ENCODE measurements at places on chromosomes 2 and 18.

DNA sequence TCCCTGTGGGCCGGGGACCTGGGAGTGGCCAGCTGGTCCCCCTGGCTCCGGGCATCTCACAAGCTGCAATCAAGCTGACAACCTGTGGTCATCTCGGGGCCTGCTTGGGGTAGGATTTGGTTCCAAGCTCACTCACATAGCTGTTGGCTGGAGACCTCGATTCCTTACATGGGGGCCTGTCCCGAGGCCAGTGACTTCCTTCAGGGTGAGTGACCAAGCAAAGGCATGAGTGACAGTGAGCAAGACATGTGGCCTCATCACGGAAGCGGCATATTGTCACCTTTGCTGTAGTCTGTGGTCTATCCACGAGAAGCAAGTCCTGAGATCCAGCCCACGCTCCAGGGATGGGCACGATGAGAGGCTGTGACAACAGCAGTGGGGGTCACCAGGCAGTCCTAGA, 131.4 kb upstream of the ID2 start:
- no peak for DNase-seq

DNA sequence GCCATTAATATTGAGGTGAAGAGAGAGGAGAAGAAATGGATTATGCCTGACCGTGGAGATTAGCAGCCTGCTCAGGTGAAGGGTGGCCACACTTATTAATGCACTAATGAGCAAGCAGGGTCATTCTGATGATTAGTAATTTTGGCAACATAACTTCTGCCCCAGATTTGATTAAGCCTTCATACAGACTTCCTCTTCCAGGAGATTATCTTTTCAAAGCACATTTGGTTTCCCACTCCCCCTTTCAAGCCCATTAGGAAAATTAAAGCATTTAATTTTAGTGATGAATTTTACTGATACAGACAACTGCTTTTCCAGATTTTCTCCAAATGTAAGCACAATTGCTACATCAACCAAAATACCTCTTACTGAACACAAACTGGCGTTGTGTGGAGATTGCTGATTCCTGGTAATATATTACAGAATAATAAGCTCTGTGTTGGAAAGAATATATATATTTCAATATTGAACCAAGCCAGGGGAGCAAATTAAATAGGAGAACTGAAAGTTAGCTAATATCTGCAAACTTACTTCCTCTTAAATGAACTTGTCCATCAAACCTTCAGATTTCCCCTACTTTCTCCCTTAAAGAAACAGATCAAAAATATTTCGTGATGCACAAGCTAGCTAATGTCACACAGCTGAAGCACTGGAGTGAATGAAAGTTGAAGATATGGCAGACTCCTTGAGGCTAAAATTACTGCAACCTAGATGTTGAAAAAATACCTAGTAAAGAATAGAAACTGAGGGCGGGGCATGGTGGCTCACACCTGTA, 140.8 kb downstream of the FAM210A start:
- DNase-seq: no peak

GRCh38 chr2:200135082-200135481, 171.4 kb upstream of the SPATS2L start:
- no peak for DNase-seq

DNA sequence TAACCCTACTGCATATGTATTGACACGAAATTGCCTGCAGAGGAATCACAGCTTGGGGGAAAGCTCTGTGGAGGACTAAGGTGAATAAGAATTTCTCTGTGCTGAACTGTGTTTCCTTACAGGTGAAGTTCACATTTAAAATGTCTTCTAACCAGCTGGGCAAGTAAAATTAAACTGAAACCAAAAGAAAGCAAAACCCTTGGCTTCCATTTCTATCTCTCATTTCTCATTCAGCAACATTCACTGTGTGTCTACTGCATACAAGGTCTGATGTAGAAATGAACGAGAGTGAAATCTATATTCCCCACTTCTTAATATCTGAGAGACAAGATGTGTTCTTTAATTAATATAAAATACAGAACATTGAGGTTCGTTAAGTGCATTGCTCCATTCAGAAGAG, 397.3 kb downstream of the SOX11 start:
- DNase-seq: no peak

DNA sequence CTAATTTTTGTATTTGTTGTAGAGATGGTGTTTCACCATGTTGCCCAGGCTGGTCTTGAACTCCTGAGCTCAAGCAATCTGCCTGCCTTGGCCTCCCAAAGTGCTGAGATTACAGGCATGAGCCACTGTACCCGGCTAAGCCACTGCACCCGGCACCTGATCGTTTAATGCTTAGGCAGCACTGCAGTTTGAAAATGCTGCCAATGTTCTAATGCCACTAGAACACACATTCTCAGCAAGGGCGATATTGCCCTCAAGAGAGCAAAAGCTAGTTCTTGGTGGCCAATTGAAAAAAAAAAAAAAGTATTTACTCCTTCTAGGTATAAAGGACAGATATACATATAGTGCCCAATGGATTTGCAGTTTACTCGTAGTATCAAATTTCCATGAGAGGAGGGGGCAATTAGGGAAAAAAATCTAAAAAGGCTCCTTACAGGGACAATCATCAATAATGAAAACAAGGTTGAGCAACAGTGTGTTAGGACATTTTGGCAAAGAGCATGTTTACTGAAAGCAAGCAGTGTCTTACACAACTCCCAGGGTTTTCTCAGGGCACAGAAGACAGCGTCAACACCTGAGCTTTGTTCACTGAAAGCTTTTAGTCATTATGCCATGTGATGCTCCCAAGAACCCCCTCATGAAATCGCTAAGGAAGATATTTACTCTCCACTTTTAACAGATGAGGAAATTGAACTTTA, 199.9 kb upstream of the PKDCC start:
- DNase-seq: no peak

- DNase-seq: no peak
These were observed 53.1 kb downstream of the ZNF521 start for GRCh38 chr18:25298853-25299274.

DNA sequence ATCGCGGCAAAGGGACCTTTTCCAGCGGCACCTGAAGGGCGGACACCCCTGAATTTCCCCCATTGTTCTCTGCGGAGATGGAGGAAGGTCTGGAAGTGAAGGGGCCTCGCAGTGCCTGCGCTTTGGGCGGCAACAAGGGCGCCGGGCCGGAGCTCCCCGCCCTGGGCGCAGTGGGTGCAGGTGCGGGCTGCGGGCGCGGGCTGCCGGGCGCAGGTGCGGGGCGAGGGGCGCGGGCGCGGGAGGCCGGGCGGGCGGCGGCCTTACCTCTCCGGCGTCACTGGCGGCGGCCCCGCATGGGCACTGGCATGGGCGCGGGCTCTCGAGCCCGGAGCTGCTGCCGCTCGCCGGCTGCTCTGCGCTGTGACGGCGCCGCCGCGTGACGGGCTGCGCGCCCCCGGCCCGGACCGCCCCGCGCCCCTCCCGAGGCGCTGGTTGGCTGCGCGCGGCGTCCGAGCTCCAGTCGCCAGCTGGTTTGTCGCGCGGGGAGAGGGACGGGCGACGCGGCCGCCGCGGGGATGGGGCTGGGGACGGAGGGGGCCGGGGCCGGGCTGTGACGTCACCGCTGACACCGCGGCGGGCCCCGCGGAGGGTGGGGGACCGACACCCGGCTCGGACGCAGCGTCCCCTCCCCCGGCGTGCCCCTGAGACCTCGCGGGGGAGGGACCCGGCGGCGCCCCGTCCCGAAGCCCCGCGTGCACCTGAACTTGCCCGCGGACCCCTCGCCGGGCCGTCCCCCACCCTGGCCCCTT, at the start of gene KIF1A:
KIF1A (minus strand) TSS at position 362 of the 749 bp plus-strand sequence. CDS start 22,467 bp downstream, outside the sequence.
- peak; percentile 76 for DNase-seq

- no peak for DNase-seq
These were observed 51.9 kb downstream of the SLC14A2 start for GRCh38 chr18:45667056-45667736.

GRCh38 chr2:208235860-208236259, 19.0 kb downstream of the IDH1 start:
- DNase-seq: no peak

DNA sequence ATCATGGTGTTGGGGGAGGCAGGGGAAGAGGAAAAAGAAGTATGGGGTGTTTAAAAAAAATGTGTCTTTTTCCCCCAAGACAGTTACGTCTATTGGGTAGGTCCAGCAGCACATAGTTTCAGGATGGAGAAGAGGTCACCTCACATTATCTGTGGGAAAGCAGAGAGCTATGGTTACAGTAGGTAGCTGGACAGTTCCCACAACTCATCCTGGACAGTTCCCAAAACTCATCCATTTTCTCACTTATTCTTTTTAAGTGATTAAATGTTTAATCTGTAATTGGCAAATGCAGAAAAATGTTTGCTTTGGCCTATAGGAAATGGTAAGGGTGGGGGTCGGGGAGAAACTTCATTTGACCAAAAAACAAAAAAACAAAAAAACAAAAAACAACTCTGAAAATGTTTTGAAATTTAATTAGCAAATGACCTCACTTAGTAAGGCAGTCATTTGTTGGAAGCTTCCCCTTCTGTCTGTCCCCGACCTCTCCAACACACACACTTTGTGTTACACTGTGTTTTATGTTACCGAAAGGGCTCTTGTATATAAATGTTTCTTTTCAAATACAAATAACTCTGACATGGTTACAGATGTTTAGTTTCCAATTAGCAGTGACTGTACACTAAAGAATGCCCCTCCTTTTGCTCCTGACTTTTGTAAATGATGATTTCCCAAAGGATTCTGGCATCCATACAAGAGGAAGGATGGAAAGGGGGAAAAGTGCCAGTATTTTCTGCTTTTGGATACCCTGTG, 173.3 kb upstream of the ZFP36L2 start:
- DNase-seq: no peak

GRCh38 chr2:63765117-63765516, 76.6 kb upstream of the UGP2 start:
- no peak for DNase-seq

DNA sequence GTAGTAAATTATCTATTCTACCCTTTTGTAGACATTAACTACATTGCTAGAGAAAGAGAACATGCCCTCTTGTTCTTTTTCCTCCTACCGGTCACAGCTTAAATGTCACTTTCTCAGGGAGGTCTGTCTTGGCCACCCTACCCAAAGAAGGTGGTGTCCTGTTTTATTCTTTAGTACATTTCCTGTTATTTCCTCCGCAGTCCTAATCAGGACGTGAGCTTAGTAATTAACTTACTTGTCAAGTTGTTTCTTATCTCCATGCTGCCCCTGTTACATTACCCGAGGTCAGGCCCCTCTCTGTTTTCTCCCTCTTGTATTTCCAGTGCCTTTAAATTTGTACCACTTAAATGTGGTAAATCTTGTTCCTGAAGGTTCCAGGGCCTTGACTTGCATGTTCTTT, 73.7 kb upstream of the RMDN2 start:
- DNase-seq: no peak

DNA sequence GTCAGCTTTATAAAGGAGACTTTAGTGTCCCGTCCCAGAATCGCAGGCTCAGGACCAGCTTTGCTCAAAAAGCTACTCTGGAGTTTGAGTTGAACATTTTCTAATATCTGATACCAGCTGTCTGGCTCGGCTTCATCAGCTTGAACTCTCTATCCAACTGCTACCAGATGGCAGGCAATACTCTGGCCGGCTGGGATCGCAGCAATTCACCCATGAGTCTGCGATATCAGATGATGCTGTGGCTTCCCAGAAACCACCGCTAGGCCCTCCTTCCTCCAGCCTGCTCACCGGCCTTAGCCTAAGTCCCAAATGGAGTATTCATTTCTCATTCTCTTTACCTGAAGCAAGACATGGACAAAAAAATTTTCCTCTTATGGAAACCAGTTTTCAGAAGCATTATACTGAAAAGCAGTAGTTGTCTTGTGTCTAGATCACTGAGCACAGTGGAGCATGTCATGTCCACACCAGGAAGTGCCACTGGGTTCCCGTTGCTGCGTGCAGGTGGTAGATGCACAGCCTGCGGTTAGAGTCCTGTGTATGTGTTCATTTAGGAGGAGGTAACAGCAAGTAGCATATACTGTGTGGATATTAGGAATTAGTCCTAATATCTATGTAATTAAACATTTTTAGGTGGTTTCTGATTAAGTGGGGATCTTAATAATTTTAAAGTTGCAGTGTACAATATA, 162.0 kb upstream of the SOX11 start:
- DNase-seq: no peak

DNA sequence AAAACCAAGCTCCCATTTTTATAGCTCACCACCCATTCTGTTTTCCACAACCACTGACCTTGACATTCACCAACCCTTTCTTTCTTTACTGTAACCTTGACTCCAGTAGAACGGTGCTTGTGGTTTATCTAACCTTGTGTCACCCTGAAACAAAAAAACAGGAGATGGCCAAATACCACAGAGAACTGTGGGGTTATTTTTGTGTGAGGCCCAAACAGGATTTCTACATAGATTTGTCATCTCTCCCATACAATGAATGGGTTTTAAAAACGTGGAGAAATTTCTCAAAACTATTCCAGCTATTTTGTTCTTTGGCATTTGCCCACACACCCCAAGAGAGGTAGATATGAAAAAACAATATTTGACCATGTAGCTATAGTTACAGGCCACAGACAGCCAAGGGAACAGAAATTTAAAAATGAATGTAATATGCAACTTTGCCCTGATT, 231.3 kb upstream of the TANK start:
- no peak for DNase-seq

DNA sequence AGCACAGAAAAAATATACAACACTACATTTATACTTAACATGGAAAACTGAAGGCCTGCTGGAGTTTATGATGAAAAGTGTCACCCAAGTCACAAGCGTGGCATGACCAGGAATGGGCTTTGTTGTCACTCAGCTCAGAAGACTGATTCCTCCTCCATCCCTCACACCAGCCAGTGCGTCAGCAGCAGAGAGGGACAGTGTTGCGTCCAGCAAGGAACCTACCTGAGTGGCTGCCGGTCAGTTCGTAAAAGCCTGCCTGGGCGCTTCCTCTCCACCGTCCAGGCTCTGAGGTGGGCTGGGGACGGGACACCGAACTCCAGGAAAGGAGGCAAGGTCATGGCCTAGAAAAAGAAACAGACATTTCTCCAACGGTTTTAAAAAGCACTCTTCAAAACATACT, 77.4 kb downstream of the USP40 start:
- DNase-seq: no peak

DNA sequence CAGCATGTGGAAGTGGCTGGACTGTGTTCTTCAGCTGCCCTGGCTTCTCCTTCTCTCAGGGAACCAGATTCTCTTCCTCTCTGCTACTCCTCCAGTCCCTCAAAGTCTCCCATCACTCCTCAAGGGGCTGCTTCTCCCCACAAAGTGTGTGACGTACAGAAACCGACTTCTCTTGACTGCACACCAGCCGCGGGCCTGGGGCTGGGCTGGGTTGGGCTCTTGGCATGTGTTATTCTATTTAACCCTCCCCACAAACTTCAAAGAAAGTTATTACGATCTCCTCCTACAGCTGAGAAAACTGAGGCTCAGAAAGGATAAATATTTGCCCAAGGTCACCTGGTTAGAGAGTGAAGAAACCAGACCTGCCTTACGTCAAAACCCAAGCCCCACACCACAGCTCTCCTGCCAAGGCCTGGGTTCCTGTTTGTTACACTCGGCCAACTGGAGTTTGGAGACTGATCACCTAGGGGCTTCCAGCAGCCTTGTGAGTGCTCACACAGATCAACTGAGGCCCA, 269.0 kb downstream of the TFCP2L1 start:
- DNase-seq: no peak

- DNase-seq: no peak
These were observed 787.8 kb upstream of the LINC00305 start for GRCh38 chr18:64936671-64937070.

Measured in nephron progenitor cell (in vitro differentiated cells).